ENCODE measurements at places on chromosomes 6 and 20. TPM values are rescaled to one million over a fixed set of nuclear protein-coding genes. Genes with fewer than 3 reads are reported as not detected.
A peak's percentile ranks its signal among the peaks of the same experiment; 100 is the strongest.

The TCF15 gene
- 13.4 TPM for total RNA-seq

The MYB gene
- total RNA-seq: 0.22 TPM

The ADGRF5 gene
- total RNA-seq: 41.1 TPM

The ZSCAN23 gene
- 2.1 TPM for total RNA-seq

The SS18L1 gene
- 8.9 TPM for total RNA-seq

The ADGRG6 gene
- 3.2 TPM for total RNA-seq

The DEFB132 gene
- total RNA-seq: not detected

The C4B gene
- total RNA-seq: 58.3 TPM

DNA sequence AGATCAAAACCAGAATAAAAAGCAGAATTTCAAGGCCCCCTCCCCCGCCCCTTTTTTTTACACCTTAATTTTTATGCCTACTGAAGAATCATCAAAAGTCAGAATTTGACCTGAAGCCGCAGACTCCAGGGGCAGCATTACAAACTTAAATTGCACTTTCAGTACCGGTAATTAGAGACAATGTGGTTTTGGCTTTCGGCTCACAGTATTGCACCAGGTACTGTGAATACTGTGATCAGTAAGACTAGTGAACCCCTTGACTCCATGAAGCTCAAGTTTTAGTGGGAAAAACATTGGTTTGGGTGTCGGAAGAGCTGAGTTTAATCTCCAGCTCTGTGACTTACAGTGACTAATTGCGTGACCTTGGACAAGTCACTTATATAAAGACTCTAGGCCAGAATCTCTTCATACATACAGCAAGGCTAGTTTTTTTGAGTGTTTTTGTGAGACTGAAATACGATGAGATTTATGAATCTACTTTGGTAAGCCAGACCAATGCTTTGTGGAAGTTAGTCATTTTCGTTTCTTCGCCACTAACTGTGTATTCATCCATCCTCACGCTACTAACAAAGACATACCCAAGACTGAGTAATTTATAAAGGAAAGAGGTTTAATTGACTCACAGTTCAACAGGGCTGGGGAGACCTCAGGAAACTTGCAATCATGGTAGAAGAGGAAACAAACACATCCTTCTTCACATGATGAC lies 114.7 kb downstream of the SASH1 start:
- DNase-seq: no peak

DNA sequence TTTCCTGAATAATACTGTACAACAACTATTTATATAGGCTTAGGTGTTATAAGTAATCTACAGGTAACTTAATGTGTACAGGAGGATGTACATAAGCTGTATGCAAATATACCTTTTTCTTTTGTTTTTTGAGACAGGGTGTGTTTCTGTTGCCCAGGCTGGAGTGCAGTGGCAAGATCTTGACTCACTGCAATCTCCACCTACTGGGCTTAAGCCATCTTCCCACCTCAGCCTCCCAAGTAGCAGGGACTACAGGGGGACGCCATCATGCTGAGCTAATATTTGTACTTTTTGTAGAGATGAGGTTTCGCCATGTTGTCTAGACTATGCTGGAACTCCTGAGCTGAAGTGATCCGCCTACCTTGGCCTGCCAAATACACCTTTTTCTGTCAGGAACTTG lies 191.7 kb upstream of the ZNF217 start:
- no peak for DNase-seq

DNA sequence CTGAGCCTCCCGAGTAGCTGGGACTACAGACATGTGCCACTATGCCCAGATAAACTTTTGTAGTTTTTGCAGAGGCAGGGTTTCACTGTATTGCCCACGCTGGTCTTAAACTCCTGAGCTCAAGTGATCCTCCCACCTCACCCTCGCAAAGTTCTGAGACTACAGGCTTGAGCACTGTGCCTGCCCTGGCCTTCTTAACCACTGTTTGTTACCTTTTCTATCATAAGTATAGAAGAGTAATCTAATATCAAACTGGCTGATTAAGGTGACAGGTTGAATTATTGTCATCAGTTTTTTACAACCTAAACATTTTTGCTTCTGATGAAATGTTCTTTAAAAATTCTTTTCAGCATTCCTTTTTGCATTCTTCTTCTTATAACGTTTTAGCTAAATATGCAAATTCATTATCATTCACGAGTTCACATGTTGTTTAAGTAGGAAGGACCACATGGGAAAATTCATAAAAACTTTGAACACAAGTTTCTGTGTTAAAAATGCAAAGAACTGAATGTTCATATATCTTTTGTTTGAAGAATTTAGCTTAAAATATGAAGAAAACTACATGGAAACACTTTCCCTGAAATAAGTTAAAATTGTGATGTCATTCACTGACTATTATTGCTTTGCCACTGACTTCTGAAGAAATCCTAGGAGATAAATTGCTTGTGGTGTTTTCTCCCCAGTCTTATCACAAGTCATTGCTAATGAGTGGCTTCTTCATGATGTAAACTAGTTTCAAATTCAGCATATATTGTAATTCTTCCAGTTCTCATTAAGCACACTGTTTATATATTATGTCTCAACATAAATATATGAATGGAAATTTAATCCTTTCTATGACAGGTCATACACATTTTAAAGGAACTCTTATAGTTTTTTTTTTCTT lies 106.7 kb downstream of the ADGRB3 start:
- DNase-seq: no peak

DNA sequence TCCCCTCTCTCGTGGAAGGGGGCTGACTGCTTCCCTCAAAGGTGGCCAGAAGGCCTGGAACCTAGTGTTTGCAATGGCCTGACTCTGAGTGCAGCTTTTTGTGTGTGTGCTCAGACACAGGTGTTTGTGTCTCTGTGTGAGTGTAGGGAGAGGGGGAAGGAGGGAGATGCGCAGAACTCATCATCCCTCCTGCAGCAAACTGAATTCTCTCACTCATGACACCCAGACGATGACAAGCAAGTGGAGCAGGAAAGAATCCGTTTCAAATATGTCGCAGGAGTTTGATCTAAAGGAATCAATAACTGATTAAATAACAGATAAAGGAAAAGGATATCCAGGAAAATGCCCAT lies 101.4 kb downstream of the TNFAIP3 start:
- DNase-seq: no peak

DNA sequence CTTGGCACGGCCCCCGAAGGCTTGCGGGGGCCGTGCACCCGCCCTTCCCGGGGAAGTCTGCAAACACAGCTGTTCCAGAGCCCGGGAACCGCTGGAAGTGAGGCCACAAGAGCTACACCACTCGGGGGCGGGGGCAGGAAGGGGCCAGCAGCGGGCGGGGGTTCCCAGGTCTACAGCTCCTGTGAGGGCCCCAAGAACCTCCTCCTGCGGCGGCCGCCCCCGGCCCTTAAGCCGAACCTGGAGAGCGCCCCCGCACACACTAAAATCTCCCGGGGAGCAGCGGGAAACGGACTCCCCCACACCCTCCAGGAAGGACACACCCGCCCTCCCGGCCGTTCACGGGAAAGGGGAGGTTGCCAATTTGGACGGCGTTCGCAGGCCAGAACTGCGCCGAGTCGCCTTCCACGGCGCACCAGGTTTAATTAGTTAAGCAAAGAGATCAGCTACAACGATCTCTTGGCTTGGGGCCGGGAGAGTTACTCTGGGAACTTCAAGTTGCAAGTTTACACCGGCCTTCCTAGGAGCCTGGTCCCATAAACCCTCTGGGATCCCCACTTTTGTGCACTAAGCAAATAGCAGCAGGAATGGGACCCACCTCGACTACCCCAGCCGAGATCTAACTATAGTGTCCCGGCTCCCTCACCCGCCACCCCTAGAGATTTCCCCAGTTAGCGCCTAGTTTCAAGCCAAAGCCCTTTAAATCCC lies 1.7 kb downstream of the JAG1 start:
- peak; percentile 85 for DNase-seq

GRCh38 chr6:139474145-139475108 lies 100.0 kb upstream of the CITED2 start:
- DNase-seq: no peak

GRCh38 chr20:10429443-10429981 lies 4.5 kb downstream of the MKKS start:
- no peak for DNase-seq

DNA sequence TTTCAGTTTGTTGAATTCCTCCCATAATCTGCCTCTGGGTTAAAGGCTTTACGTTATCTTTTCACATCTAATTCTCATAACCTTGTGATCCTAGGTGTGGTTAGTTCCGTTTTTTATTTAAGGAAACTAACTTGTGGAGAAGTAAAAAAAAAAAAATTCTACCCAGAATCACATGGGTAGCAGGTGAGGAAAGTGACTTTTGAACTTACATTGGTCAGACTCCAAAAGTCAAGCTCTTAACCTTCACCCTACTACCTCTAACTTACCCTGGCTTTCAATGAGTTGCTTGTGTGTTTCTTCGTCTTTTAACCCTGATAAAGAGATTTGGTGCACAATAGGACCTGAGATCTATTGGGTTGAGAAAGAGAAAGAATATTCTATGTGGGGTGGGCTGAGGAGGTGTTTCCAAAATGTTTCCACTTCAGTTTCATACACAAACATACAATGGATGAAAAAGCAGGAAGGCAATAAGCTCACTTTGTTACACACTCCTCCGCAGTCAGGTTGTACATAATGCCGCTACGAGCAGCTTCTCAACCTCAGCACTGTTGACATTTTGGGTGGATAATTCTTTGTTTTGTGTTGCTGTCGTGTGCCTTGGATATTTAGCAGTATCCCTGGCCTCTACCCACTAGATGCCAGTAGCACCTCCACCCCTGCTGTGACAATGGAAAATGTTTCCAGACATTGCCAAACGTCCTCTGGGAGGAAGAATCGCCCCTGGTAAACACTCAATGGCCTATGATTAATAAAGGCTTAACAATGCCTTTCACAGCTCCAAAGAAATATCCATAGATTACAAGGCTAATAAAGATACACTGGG lies 193.0 kb upstream of the ZNF217 start:
- DNase-seq: no peak

- no peak for DNase-seq
Measured at GRCh38 chr6:14575961-14576360, 458.4 kb downstream of the CD83 start.

- no peak for DNase-seq
Measured at GRCh38 chr6:41455818-41456217, 90.4 kb upstream of the FOXP4 start.

GRCh38 chr20:50587291-50587961 lies 77.2 kb downstream of the PTPN1 start:
- peak; percentile 35 for DNase-seq

DNA sequence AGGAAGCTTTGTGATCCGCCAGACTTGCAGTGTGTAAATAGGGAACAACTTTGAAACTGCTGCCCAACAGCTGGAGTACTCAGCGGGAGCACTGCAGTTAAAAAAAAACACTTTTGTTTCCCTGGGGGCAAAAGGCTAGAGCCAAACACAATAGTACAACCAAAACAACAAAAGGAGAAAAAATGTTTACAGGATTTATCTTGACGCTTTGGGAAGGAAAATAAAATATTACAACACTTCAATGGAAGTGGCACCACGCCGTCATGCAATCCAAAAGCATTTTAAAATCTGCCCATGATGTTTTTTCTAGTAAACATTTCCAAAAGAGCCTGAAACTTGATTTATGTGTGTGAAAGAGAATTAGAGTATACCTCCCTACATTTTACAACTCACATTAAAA lies 26.0 kb downstream of the PTPRK start:
- DNase-seq: no peak

DNA sequence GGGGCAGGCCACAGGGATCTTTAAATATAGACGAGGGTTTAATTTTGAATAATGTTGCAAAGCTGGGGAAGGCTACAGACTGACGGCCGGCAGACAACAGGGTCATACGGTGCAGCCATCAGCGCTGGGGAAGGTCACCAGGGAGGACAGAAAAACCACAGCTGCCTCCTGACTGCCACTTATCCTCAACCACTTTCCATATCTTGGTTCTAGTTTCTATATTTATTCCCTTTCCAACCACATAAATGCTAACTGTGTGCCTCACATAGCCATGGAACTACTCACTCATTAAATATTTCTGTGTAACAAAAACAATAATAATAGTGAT lies 85.7 kb upstream of the AGPAT4 start:
- DNase-seq: no peak

DNA sequence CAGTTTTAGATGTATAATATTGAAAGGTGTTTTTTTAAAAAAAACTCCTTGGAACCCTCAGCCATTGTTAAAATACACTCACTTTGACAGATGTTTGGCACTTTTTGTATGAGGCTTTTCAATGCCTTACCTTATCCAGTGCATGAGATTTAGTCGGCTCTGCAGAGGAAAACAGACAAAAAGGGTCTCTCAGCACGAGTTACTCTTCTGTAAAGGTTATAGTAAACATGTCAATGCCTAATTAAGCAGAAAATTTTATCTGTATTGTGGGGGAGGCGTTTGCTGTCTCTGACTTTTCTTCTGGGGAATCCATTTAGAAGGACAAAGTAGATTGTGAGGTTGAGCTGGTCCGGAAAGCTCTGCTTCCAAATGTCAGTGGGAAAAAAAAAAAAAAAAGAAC lies 278.3 kb downstream of the TSHZ2 start:
- no peak for DNase-seq

- DNase-seq: no peak
Measured at GRCh38 chr20:62359043-62359490, 8.0 kb downstream of the LAMA5 start.
